Stimulated activated CD8-positive, alpha-beta memory T cell treated with anti-CD3 and anti-CD28 coated beads, Interleukin-15, amount 100 ng/mL, for 48 hours (primary cell): ENCODE measurements at places on chromosomes 13 and 19.

DNA sequence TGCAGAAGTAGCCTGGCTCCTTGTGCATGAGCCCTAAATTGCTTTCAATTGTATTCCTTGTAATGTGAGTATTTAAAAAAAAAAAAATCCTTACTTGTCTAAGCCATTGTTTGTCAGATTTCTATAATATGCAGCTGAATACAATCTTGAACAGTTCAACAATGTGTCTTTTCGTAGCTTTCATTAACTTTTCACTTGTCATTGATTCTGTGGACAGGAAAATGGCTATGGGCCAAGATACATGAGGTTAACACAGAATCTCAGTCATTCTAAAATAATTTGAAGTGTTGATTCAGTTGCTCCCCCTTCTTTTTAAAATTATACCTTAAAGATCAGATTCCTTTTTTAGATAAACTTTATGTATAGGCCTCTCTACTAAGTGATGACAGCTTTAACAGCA, 395.8 kb upstream of the KLF12 start:
- no peak for DNase-seq

GRCh38 chr19:33771384-33772101, 25.1 kb upstream of the KCTD15 start:
- peak; percentile 37 for DNase-seq

DNA sequence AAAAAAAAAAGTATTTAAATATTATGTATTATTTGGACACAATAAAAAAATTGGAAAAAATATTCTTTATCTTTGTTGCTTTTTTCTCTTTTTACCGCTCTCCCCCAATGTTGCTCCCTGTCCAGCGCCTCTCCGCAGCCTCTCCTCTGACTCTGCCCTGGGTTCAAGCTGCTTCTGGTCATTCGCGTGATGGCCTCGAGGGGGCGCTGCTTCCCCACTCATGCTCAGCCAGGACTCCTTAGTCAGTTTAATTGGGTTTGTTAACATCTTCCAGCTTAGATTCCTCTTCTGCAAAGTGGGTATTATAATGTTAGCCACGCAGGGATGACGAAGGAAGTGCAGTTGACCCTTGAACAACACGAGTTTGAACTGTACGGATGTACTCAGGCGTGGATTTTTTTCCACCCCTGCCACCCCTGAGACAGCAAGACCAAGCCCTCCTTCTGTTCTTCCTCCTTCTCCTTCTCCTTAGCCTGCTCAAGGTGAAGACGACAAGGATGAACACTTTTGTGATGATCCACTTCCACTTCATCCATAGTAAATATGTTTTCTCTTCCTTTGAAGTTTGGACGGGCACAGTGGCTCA, 4.9 kb upstream of the NWD1 start:
- peak; percentile 9 for DNase-seq

GRCh38 chr19:4859697-4860096, 7.8 kb downstream of the PLIN3 start:
- DNase-seq = no peak

DNA sequence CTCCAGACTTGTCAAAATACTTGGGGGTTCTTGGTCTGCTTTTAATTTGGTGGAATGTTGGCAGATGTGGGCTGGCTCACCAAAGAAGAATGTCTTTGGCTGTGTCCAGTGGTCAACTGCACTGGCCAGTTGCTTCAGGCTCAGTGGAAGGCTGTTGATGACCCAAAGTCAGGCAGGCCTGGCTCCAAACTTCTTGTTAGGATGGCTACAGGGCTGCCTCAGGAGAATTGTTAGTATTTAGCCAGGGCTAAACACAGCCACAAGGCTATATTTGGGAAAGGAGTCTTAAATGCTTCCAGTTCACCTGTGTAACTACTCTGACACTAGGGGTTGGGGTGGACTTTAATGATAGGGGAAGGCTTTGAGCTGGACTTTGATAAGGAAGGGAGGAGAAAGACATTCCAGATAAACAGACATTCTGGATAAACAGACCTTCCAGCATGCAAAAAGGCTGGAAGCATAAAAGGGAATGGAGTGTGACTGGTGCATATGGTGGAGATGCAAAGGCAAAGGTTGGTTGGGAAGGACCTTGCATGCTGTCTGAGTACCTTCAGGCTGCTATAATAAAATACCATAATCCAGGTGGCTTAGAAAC, 116.8 kb downstream of the FOXO1 start:
- DNase-seq = no peak

GRCh38 chr19:54207983-54208783, 7.5 kb downstream of the RPS9 start:
- DNase-seq = no peak

DNA sequence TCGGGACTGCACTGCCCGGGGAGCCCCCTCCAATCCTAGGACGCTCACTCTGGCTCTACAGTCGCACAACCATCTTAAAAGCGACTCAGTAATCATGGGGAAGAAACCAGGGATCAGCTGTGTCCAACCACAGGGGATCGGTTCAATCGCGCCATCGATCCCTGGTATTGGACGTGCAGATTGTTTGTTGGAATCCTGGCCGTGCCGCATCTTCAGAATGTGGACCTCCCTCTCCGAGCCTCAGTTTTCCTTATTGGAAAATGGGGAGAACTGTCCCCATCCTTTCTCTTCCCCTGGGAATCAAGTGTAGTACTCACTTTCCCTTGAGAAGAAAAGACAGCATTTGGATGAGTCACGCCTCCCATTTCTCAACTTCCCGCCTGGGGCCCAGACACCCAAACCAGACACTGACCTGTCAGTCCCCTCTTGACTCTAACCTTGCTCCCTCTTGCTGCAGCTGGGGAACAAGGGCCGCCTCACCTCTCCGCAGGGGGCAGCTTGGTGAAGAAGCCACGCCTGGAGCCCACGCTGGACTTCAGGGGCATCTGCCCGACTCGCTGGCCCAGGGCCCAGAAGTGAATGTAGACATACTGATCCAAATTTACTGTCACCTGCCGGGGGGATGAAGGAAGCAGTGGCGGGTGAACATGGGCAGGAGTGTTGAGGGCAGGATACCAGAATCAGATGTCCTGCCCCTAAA, 17.6 kb downstream of the EMP3 start:
- no peak for DNase-seq

DNA sequence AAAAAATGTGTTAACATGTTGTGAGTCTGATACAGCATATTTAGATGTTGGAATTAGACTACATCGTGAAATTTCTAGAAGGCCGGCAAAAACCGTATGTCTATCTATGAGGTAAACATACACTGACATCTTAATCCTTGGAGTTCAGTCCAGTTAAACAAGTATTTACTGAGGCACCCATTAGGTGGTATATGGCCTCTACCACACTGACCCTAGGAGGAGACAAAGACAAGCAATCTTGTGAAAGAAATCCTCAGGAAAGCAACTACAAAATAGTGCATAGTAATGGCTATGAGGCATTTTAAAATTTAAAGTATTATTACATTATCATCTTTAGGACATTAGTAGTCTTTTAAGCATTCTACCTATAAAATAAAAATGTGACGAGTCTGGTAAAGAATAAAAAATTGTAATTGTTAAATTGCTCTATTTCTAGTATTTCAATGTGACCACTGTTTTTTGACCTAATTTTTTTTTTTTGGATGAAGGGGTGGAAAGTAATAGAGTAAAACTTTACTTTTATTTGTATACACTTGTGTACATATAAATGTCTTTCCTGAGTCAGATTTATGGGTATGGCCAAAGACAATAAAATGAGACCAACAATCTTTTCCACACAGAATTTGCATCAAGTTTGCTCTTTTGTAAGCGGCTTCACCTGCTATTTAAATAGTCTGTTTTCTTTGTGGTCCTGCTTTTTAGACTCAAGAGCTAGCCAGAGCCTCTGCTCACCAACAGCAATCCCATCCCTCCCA, 50.5 kb downstream of the KATNAL1 start:
- no peak for DNase-seq

DNA sequence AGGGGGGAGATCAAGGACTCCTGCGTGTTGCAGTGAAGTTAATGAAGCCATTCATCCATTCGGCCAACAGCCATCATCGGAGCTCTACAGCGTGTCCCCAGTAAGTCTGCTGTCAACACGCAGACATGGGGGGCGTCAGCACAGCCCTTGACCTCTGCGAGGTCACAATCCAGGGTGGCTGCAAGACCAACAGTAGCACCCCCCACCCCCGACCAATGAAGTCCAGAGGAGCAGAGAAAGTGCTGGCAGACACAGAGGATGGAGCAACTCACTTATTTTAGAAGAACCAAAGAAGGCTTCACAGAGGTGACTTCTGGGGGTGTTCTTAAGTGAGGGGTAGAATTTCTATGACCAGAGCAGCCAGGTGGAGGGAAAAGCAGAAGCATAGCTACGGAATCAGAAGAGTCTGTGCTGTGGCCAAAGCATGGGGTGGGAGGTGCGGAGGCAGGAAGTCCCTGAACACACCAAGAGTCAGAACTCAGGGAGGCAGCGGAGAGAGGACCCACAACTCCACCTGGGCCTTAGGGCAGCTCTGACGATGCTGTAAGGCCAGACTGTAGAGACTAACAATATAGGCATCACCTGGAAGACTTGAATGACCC, 185.4 kb downstream of the FOXO1 start:
- DNase-seq = no peak

DNA sequence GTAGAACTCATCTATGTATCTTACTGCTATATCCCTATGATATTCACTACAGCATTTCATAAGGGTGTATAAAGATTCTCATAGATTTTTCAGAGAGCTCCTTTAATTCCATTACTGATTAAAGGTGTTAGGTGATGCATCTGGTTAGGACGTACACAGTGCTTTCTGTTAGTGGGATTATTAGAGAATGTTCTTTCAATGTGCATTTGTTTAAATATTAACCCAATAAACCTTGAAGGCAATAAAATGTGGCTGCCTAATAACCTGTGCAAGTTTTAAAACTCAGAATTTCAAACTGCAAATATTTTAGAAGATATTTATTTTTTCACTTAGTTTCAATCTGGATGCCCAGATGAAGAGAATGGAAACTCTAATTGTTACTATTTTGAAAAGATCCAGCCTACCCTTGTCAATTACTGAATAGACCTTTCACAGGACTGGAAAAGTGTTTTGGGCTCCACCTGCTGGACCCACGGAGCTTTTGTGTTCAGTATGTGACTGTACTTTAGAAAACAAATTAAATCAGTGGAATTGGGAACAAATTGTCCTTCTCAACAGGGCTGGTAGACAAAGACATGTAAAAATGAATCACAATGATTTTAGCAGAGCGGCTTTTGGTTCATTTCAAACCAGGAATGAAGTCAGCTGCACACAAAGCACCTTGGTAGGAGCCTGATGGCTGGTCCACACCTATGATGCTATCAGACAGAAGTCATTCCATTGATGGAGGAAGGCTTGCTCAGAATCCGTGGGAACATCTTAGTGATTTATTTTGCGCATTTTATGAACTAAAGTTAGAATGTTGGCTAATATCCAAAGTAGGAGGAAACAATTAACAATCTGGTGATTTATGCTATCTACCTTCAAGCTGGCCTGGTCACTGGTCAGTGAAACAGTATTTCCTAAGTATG, 89.4 kb upstream of the RAP2A start:
- peak; percentile 16 for DNase-seq

DNA sequence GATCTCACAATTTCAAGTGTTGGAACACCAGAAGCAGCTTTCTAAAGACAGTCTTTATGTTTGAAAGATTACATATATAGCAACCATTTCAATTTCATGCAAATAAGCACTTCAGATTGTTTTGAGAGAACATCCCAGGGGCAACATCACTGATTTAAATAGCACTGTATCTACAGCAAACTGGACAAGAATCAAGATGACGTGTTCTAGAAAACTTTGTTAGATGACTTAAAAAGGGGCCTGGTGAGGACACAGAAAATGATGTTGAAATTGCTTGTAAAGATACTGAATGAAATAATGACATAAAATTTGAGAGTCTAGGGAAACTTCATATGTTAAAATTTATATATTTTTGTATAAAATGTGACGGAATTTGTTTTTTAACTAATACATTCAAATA, 277.1 kb downstream of the KLF12 start:
- no peak for DNase-seq

- no peak for DNase-seq
Measured at GRCh38 chr19:30074741-30075715, 133.0 kb downstream of the URI1 start.

- no peak for DNase-seq
Measured at GRCh38 chr13:112995395-112996191, 26.6 kb downstream of the MCF2L start.

GRCh38 chr13:85332615-85333014, 466.6 kb downstream of the SLITRK6 start:
- no peak for DNase-seq

DNA sequence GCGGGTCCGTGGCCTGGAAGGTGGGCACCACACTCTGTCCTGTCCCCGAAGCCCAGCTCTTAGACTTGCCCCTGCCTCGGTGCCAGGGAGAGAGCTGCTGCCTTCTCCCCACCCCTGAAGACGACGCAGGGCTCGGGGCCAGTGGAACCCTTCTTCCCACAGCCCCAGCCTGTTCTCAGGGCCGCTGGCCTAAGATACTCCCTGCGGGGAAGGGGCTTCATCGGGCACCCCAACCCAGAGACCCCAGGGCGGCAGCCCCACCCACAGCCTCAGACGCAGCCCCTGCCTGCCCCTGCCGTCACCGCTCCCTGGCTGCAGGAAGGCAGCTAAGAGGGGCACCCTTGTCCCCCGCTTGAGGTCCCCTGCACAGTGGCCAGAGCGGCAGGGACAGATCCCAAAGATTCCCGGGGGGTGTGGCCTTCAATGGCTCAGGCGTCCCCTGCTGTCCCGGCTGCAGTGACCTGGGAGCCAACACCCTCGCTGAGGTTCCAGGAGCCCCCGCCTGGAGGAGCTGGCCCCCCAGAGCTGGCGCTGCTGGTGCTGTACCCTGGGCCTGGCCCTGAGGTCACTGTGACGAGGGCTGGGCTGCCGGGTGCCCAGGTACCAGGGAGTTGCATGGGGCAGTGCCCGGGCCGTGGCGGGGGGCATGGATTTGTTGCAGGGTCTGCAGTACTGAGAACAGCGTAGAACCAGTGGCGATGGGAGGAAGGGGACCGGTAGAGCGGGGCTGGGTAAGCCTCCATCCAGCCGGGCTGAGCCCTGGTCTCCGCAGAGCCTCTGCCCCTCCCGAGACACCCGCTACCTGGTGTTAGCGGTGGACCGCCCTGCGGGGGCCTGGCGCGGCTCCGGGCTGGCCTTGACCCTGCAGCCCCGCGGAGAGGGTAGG, 1.0 kb downstream of the AMH start:
- DNase-seq = no peak

- DNase-seq = no peak
Measured at GRCh38 chr13:110517505-110518225, 43.9 kb downstream of the RAB20 start.

DNA sequence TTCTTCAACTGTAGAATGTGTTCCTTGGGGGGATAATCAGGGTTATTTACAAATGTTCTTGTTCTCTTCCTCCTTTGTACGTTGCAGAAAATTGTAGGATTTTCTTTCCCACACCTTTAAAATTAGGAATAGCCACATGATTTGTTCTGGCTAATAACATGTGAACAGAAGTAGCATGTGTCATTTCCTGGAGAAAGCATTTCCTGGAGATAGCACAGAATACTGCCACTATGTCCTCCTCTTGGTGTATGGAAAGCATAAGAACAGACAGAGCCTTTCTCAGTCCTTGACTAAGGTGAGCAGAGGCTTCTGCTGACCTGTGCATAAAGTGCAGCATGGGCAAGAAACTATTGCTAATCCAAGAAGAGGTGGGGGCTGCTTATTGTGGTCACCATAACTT, 101.8 kb downstream of the FAM216B start:
- DNase-seq = no peak
